Substantia nigra (tissue), 51 donors: ENCODE measurements at places on chromosomes 4 and X.

DNA sequence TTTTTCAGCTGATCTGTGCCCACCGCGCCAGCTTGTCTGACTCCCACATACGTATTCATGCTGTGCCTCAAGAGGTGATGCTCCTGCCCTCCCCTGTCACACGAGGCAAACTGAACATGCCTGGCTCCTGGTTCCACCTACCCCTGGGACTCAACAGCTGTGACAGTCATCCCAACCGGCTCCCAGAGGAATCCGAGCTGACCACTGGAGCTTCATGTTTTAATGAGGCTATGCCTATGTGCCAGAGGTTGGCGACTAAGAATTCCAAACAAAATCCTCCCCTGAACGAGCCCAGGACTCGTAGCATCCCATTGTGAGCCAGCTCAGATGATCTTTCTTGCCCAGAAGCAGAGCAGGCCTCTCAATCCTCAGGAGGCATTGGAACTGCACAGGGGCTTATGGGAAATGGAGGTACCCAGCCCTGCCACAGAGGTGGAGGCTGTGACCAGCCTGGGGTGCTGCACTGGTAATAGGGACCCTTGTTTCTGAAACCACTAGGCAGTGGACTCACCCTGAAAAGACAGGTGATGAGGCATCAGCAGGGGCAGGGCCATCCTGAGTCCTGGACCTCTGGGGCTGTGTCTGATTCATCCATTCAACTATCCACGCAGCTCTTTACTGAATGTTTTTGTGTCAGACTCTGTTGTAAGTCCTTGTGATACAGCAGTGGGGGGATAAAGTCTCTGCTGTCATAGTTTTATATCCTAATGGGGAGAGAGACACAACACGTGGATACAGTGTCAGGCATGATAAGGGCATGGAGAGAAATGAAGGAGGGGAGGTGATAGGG, 325.0 kb downstream of the EVC2 start:
- DNase-seq: no peak

DNA sequence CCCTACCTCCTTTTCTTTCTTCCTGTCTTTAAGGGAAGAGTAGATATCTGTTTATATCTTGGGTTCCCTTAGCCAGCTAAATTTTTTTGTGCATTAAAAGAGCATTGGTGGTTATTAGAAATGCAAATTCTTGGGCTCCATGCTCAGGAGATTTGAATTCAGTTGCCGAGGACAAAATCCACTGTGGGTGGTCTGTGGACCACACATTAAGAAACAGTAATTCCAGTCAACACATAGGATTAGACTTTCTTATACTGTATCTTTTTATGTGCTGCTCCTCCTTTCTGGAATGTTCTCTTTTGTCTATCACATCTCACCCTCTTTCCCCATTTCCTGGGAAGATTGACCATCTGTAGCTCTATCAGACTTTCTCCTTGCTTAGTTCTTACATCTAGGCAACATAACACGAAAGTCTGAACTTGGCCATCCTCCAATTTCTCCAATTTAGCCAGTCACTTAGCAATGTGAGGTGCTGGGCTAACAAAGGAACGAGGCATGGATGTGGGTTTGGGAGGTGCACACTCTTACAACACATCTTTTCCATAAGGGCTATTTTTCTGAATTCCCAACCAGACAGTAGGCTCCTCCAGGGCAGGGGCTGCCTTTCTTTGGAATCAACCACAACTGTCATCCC, 5.3 kb upstream of the PDLIM3 start:
- no peak for DNase-seq

- no peak for DNase-seq
These were observed 150.4 kb downstream of the MGST2 start for GRCh38 chr4:139815778-139816601.

DNA sequence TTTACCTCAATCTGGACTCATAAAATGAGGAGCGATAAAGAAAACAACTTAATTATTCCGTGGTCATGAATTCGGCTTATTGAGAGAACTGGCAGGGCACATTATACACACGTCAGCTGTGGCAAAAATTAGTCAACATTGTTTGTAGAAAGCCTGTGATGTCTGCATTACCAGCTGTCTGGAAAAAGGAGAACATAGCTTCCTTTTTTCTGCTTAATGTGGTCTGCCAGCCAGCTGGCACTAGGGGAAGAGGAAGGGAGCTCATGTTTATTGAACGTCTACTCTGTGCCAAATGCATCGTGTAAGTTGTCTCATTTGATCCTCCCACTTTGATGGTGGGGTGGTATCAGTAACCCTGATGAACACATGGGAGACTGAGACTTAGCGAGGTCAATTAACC, 367.6 kb downstream of the ARHGAP24 start:
- no peak for DNase-seq

DNA sequence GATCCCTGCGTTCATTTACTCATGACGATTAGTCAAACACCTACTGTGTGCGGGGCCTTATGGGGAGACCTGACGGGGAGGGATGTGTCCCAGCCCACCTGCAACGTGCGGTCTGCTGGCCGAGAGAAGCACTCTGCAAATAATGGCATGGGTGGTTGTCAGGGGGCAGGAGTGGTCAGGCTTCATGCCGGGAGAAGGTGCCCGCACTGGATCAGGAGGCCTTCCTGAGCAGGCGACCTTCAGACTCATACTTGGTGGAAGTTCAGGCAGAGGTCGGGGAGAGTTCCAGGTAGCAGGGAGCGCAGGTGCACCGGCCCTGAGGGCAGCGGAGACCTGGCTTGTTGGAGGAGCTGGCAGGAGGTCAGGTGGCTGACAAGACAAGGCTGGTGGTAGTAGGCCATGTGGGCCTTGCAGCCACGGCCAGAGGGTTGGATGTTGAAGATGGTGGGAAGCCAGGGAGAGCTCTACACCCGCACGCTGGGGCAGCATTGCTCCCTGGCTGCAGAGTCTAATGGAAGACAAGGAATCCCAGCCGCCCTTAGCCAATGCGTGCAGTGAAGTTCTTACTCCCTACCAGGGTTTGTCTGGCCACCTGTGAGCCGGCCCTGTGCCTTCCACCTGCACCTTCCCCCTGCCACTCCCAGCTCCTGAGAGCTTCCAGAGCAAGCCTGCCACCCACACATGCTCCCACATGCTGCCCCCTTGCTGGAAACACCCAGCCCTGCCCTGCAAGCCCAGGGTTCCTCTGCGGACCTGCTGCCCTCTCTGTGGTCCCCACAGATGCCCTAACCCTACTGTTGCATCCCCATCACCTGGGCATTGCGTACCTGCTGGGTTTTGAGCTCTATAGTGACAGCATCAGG, 97.3 kb downstream of the PSAPL1 start:
- no peak for DNase-seq
